ENCODE measurements at places on chromosomes 2 and 18.

- no peak for DNase-seq
These were observed 34.8 kb upstream of the ASXL2 start for GRCh38 chr2:25912851-25913695.

GRCh38 chr2:177433402-177433801 lies 40.8 kb downstream of the AGPS start:
- DNase-seq, result no peak

GRCh38 chr2:140986456-140986855 lies 1144.4 kb downstream of the LRP1B start:
- no peak for DNase-seq

GRCh38 chr2:181949047-181949446 lies 36.6 kb upstream of the PPP1R1C start:
- no peak for DNase-seq

DNA sequence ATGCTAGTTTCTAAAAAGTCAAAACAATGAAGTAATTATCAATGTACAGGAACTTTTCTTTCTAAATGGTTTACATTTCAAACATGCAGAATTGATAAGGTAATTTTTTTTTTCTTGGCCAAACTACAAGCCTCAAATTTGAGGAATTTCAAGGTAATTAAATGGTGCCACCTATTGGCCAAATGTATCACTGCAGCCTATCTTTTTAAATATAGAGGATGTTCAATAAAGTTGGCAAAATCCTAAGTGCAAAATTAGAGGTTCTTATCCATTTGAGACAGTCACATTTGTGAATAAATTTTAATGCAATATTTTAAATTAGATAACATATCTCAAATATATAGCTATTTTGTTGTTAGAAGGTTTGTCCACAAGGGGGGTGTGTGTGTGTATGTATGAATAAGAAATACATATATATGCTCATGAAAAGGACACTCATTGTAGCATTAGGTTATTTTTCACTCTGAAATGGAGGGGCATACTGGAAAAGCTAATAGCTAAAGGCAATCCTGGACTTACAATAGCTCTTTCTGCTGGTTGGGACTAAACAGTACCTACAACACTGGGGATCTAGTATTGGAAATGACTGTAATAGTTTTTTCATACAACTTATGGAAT lies 26.2 kb downstream of the MMADHC start:
- no peak for DNase-seq

GRCh38 chr2:213189001-213189899 lies 37.8 kb upstream of the IKZF2 start:
- DNase-seq, result peak; percentile 4

DNA sequence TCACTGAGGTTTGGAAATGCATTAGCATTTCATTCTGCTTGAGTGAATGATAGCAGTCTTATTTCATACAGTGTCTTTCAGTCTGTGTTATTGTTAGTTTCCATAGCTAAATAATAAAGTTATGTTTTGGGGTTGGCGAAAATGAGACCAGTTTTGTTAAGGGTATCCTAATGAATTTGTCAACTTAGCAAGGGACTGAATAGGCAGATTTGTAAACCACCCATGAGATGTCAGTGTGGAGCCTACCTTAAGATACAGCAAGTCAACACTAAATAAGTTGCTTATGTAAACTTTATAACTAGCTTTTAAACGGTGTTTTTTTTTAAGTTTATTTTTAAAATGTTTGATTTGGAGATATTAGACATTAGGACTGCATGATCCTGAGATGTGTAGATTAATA lies 11.9 kb downstream of the NAPG start:
- no peak for DNase-seq

DNA sequence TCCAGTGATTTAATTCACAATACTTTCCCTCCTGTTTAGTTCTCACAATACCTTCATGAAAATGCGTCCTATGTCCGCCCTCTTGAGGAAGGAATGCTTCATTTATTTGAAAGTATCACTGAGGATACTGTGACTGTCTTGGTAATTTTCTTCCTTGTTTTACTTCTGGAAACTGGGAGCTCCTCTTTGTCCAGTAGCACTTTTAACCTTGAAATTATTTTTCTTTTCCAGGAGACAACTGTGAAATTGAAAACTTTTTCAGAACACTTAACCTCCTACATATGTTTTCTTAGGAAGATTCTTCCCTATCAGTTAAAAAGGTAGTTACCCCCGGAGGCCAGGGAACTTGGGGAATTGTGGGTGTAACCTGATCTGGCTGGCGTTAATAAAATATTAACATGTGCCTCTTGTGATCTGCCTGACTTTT lies 58.9 kb upstream of the STON1 start:
- DNase-seq, result peak; percentile 57

- no peak for DNase-seq
These were observed 37.7 kb downstream of the ADAM23 start for GRCh38 chr2:206481056-206481455.

- DNase-seq, result no peak
These were observed 422.9 kb upstream of the TRIB2 start for GRCh38 chr2:12293874-12294273.

- no peak for DNase-seq
These were observed 19.4 kb upstream of the ZBTB7C start for GRCh38 chr18:48428475-48429177.

- peak; percentile 39 for DNase-seq
These were observed 84.7 kb downstream of the GLI2 start for GRCh38 chr2:120820263-120820952.

- no peak for DNase-seq
These were observed 177.5 kb downstream of the LPIN1 start for GRCh38 chr2:11923935-11924334.

GRCh38 chr2:38835990-38836389 lies 39.7 kb downstream of the DHX57 start:
- DNase-seq, result no peak

DNA sequence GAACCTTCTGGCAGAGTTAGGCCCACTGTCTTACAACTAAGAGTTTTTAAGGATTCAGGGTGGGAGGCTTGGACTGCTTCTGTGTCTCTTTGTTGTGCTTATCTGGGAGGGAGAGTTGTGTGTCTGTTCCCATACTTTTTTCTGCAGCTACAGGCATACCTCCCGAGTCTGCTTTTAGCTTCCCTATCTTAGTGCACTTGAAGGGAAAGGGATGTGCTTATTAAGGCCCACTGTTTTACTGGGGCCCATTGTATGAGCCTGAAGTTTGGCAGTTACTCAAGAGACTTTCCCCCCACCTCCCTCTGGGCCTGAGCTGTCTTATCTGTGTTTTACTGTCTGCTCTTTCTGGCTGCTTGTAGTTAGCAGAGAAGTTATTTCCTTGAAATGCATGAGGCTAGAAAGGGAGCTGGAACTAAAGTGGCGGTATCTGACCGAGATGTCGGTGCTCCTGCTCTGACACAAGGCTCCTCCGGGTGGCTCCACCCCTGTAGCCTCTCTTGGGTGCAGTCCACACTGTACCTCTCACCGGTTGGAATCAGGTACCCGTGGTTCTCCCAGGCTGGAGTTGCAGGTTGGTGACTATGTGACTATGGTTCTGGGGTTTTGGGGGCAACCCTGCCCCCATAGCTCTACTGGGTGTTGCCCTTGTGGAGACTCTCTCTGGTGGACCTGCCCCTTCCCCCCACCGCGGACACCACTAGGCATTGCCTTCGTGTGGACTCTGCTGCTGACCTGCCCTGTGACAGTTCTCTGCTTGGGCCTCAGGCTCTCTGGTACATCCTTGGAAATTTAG lies 12.9 kb downstream of the UBR3 start:
- DNase-seq, result no peak

DNA sequence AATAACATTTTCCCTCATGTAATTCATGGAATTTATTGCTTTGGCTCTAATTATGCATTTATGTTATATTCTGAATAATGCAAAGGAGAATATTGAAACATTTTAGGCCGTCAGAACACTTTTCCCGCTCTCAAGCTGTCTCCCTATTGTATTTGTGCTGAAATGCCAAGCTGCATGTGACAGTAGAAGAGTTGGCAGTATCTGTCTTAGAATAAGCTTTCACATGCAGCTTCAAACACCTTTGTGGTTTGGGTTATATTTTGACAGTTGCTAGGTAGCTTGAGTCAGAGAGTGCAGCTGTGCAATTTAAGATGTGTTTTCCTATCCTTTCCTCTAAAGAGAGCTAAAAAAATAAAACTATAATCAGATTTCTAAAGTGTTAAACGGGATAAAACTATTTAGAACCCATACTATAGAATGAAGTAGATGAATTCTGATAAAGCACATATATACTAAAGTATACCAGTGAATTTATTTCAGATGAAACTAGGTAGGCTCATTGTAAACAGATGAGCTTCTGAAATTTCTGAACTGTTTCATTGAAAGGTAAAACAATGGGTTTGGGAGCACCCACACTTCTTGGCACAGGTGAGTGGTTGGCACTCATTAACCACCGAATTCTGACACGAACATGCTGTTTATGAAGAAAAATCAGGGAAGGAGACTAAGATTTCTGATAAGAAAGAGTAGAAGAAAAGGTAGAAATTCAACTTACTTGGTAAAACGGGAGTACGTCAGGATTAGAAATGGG lies 43.4 kb downstream of the PLCL1 start:
- no peak for DNase-seq

DNA sequence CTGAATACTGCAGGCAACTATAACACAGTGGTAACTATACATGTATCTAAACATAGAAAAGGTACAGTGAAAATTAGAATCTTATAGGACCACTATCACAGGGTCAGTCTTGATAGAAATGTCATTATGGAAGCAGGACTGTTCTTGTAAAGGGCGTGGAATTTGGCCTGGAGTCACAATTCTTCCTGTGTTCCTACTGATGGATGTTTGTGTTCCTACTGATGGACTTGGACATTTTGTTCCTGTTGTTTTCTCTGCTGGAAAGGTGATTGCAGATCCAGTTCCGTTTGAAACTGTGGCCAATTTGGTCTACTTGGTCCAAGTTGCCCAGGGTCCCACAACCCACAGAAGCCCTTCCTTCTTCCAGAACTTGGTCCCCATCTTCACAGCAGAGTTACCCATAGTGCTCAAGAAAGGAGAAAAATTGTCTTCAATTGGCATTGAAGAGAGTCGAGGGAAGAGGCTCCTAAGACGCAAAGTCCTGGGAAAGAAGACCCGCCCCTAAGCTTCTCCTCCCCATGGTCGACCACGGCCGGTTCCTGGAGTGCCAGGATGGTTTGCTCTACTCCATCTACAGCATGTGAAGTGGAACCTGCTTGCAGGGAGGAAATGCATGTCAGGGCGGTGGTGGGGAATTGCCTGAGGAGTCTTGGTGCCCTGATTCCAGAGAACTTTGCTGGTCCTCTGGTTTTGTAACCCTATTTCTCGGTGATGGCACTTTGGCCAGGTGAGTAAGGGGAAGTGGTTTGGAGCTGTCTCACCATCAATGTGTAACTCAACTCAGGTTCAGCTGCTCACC lies 102.8 kb upstream of the RAB12 start:
- no peak for DNase-seq

DNA sequence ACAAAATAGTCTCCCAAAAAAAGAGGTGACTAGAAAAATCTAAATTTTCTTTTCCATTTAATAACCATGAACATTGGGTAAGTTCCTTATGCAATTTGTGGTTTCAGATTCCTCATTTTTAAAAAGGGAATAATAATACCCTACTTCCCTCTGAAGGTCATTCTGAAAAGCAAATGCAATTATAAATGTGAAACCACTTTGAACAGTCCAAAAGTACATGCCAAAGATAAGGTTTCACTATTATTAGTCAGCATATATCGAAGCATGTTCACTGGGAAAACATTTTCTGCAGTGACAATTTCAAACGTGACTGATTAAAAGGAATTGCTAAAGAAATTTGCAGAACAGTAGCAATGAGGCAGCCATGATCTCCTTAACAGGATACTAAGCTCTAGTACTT lies 100.1 kb upstream of the RNF152 start:
- no peak for DNase-seq

DNA sequence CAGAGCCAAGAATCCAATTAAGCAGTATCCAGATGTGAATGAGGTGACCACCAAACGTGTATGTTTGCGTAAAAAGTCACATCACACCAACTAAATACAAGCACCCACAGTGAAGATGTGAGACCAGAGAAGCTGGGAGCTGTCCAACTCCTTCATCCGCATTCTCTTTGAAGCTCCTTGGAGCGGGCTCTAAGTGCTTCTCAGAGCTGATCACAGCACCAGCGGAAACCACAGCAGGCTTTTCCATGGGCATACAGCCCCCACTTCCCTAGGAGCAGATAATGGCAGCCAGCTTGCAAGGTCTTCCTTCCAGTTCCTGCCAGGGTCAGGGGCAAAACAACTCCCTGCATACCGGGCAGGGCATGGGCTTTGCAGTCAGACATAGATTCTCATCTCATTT lies 36.4 kb downstream of the REEP1 start:
- DNase-seq, result no peak

GRCh38 chr2:403682-404081 lies 115.8 kb upstream of the ALKAL2 start:
- DNase-seq, result no peak

GRCh38 chr18:52311331-52311730 lies 28.7 kb upstream of the DCC start:
- DNase-seq, result no peak

GRCh38 chr2:156884216-156884615 lies 373.3 kb upstream of the GALNT5 start:
- DNase-seq, result no peak

Data from HFF-Myc (cell line).